Omental fat pad (tissue), 4 donors: ENCODE measurements at places on chromosomes 12 and 14. TPM values are rescaled to one million over a fixed set of nuclear protein-coding genes. Genes with fewer than 3 reads are reported as not detected.

ESPL1 gene
- 0.88 TPM for total RNA-seq

IL23A gene
- total RNA-seq = not detected

RPL10L gene
- total RNA-seq = not detected

PMCH gene
- not detected for total RNA-seq

DNA sequence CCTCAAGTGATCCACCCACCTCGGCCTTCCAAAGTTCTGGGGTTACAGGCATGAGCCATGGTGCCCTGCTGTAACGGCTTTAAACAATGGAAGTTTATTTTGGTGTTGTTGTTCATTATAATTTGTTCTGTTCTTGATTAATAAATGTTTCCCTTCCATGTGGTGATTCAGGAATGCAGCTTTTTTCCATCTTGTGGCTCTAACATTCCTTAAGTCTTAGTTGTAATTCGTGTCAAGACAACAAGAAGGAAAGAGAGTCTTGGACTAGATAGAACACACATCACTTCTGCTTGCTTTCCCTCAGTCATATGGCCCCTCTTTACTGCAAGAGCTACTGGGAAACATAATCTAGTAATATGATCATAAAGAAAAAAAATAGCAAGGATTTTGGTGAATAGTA, 211.6 kb downstream of the SLC6A15 start:
- no peak for DNase-seq

DNA sequence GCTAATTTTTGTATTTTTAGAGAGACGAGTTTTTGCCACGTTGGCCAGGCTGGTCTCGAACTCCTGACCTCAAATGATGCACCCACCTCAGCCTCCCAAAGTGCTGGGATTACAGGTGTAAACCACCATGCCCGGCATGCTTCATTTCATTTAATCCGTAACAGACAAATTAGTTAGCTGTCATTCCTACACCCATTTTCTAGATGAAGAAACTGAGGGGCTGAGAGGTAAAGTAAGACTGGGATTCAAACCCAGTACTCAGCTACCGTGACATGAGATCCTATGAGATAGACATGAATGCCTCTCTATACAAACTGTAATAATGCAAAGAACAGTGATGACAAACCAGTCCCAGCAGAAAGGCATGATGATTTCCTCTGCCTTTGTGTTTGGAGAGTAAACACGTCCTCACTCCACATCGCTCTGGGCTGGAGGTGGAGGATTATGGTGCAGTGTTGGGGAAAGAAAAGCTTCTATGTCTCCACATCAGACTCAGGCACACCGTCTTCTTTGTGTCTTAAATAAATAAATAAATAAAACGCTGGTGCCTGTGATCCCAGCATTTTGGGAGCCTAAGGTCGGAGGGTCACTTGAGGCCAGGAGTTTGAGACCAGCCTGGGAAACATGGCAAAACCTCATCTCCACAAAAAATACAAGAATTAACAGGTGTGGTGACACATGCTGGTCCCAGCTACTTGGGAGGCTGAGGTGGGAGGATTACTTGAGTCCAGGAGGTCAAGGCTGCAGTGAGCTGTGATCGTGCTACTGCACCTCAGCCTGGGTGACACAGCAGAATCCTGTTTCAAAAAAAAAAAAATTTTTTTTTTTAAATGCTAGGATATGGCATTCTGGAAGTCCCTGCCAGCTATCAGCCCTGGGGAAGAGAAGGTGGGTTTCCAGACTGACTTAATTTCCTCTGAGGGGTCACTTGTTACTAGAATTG, 10.5 kb downstream of the VSX2 start:
- no peak for DNase-seq

- no peak for DNase-seq
Measured at GRCh38 chr12:103794309-103795213, 46.5 kb downstream of the NT5DC3 start.

- DNase-seq = no peak
Measured at GRCh38 chr14:92391726-92392125, 68.8 kb downstream of the SLC24A4 start.

DNA sequence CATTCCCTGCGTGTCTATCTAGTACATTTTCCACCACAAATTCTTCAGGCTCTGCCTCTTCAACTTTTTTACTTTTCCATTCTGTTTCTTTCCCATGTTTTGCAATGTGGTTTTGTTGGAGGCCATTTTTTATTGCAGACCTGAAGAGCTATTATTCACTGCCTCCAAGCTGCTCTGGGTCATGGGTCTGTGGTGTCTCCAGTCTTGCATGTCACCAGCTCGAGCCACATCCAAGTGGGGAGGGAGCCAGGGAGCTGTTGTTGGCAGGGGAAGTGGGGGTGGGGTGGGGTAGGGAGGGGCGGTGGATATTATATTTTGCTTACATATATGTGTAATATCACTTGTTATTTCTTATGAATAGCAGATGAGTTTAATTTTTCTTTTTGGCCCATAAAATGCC, 69.1 kb downstream of the VEZT start:
- no peak for DNase-seq

GRCh38 chr12:104985206-104985605, 910 bp upstream of the NOPCHAP1 start:
- no peak for DNase-seq
